Gastroesophageal sphincter (tissue), 4 donors: ENCODE measurements at places on chromosomes 1 and 21.
A peak's percentile ranks its signal among the peaks of the same experiment; 100 is the strongest.

DNA sequence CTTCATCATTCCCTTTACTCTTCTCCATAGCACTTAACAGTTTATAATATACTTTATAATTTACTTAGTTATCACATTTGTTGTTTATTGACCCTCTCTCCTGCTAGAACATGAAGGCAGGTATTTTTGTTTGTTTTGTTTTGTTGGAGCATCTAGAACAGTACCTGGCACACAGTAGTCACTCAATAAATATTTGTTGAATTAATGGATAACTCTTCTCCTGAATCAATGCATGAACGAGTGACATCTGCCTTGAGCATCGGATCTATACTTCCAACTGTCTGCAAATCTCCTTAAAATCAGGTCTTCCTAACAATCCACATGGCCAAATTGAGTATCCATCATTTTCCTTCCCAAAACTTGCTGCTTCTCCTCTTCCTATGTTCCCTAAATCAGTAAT is 35.9 kb upstream of the MTMR11 start:
- no peak for ATAC-seq

DNA sequence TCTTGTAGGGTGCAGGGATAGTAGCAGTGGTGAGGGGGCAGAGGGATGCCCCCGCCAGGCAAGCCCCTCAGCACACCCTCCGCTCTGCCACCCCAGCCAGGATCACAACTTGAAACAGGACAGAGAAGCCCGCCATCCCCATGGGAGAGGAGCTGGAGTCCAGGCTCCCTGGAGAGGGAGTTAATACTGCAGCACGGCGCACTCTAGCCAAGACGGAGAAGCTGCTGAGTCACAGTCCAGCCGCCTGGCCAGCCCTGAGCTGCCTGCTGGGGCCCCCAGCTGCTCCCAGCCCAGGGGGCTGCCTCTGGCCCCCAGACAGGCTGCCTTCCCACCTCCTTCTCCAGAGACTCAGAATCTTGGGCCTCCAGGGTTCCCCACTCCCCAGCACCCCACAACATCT is 87.2 kb downstream of the SYT2 start:
- peak; percentile 58 for ATAC-seq

- no peak for ATAC-seq
Observed at GRCh38 chr1:186304982-186305949, 69.8 kb downstream of the TPR start.

DNA sequence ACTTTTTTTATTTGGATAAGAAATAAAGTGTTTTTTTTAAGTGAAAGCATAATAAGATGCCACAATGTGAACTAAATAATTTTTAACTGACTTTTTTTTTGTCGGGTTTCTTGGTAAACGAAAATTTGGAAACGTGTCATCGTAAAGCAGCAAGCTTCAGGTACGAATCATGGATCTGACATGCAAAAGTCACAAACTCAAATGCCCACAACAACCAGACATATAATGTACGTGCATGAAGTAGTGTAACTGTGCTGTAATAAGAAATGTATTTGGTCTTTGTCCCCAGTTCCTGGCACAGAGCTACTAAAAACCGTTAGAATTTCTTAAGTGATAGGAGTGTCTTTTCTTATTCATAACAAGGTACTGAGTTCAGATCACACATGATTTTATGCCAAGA is 44.3 kb upstream of the LRRC7 start:
- ATAC-seq, result no peak

DNA sequence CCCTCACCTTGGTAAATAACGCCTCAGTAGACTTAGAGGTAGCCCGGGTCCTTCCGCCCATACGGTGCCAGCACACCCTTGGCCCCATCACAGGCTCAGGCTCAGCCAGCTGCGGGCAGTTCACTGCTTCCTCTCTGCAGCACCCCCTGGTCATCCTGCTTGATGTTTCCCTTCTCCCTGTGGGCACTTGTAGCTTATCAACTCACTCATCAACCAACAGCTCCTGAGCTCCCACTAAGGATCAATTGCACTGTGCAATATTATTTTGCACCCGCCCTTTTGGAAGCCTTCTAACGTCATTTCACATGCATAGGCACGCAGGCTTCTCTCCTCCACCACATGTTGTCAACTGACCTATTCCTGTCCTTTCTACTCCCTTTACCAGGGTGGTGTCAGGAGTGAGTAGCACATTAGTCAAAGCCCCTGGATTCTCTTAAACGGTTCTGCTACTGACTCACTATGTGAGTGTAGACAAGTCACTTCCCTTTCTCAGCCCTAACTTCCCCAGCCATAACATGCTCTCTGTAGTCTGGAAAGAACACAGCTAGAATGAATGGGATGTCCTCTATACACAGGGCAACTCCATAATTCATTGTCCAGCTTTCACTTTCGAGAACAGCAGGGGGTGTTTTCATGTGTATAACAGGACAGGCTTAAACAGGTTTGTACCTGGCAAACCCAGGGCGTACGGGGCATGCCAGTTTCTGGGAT is 47.1 kb upstream of the IRF2BP2 start:
- ATAC-seq, result peak; percentile 53

DNA sequence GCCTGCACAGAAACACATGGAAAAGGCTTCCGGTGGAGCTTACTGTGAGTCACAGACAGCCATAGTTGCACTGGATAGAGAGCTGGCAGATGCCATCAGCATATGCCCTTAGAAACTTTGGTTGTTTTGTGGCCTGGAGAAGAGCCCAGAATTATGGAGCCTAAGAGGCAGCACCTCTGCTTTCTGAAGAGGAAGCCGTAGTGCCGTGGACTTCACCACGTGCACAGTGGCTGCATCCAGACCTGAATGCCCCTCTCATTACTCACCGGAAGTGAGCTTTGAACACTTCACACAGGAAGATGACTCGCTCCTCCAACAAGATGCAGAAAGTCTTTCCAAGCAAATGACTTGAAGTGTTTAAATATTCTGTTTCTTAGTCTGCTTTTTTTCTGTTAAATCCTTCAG is 28.4 kb downstream of the JUN start:
- peak; percentile 83 for ATAC-seq

DNA sequence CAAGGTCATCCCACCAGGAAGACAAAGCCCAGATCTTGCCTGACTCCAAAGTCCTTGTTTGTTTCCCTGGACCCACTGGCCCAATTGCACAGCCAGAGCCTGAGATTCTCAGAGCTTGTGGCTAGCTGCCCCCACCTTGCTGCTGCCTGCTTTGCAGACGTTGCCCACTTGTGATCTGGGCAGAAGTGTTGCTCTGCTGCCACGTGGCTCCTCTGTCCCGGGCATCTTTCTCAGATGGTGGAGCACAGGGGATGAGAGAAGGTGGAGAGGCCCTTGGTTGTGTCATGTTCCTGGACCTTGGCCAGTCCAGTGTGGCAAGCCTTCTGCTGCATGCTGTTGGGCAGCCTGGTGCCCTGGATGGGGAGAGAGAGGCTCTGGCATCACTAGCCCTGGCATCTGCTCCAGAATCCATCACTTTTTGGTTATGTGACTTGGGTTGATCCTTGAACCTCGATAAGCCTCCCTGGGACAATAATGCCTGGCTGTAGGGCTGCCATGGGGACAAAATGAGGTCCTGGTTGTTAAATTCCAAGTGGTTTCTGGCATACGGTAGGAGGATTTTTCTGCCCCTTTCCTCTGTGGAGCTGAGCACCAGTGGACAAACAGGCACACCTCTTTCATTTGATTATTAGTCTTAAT is 1.5 kb upstream of the NR0B2 start:
- no peak for ATAC-seq
